Natural killer cell (primary cell): ENCODE measurements at places on chromosomes 13 and 19. TPM values are rescaled to one million over a fixed set of nuclear protein-coding genes. Genes with fewer than 3 reads are reported as not detected.

GRCh38 chr19:14821937-14822336 is 13.0 kb downstream of the OR7A5 start:
- no peaks in the 10 kb centered on the region for H3K36me3 ChIP-seq
- no peak overlapping the region for H3K27ac ChIP-seq
- DNase-seq: no peak

DNA sequence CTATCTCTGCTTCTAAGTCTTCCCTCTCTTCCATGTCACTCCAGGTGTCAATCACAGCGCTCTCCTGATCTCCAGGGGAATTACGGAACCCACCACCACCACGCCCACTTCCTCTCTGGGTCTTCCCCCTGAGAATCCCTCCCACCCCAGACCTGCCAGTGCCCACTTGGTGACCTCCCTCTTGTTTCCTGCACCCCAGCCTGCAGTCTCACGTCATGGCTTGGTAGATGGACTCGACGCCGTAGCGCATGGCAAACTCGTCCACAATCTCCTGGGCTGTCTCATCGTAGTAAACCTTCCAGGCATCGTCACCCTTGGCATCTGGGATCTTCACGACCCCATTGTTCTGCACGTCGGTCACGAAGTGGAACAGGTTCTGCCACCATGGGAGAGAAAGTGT is 47.0 kb downstream of the UNC13A start:
- H3K36me3 ChIP-seq: no peaks in the 10 kb centered on the region
- no peaks in the 10 kb centered on the region for H3K4me1 ChIP-seq
- no peak overlapping the region for H3K27ac ChIP-seq
- DNase-seq: no peak
- no peaks in the 10 kb centered on the region for H3K27me3 ChIP-seq

DNA sequence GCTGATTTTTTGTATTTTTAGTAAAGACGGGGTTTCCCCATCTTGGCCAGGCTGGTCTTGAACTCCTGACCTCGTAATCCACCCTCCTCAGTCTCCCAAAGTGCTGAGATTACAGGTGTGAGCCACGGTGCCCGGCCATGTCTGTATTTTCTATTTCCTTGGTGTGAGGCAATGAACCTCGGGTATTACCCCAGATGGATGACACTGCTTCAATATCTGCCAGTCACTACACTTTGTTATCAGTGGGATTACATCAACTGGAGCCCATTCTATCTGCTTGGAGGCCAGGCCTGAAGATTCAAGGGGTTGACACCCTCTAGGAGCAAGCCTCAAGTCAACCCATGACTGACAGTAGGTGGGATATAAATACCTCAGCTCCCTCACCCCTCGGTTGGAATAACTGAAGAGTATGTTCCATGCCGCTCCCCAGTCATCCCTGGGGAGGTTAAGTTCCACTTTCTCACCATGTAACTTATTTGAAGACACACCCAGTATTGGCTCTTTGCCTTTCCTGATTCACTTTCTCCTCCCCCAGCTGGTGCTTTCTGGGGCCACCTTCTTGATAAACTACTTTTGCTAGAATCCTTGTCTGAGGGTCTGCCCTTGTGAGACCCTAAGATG is 992 bp upstream of the ADGRE1 start:
- no peak overlapping the region for H3K4me3 ChIP-seq
- H3K36me3 ChIP-seq: no peaks in the 10 kb centered on the region
- H3K4me1 ChIP-seq: peaks cover 17% of the 10 kb centered on the region
- DNase-seq: no peak
- H3K27ac ChIP-seq: no peak overlapping the region

DNA sequence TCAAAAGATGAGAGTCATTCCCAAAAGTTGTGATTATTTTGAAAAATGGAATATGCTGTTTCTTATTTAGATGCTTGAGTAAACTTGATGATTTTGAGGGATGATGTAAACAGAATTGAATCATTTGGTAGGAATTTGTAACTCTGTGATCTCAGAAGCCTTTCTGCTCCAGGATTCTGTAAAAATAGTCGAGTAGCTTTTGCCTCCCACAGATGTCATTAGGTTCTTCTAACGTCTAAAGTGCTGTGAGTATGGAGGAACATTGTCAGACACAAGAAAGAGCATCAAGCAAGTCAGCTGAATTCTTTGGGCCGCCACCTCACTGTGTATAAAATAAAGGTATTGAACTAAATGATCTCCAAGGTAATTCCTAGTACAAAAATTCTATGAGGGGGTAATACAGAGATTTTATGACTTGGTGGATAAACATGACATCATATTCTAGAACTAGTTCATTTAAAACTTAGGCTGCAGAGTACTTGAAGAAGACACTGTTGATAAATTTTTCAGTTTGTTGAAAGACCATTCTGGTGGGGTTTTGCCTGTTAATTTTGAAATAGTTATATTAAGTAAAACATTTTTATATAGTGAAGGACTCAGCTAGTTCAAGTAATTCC is 1.4 kb upstream of the GPR183 start:
- H3K27me3 ChIP-seq: no peaks in the 10 kb centered on the region
- H3K36me3 ChIP-seq: peaks cover 13% of the 10 kb centered on the region
- peaks cover 35% of the 10 kb centered on the region for H3K4me1 ChIP-seq
- DNase-seq: no peak
- peak overlapping the region; percentile 69 for H3K27ac ChIP-seq

DNA sequence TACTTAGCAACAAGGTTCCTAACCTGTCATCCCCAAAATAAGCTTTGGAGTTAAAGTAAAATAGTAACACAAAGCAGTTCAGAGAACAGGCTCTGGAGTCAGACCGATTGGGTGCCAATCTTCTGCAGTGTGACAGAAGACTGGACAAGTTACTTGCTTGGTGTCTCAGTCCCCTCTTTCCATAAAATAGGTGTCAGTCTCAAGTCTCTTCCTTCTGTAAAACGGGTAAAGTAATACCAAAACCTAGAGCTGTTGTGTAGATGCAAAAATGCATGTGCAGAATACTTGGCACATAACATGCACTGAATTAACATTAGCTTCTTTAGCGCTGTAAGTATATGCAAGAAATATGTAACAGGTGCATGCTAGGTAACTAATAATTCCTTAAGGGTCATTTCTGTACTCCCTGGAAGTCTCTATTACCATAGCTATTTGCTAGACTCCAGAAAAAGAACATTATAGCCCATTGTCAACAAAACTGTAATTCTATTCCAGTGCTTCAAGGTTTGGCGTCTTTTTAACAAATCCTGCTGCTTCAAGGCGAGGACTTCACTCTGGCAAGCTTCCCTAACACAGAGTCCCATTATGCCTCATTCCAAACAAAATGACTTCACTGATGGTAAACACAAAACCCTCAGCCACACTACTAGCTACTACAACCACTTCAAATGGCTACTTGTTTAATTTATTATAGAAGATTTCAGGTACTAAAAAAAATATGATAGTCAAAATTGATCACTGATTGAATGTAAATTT is 32.8 kb downstream of the ELF1 start:
- peaks cover 2% of the 10 kb centered on the region for H3K36me3 ChIP-seq
- H3K4me3 ChIP-seq: no peak overlapping the region
- peak overlapping the region; percentile 99 for H3K27ac ChIP-seq
- H3K27me3 ChIP-seq: no peaks in the 10 kb centered on the region
- peaks cover 31% of the 10 kb centered on the region for H3K4me1 ChIP-seq
- peak; percentile 31 for DNase-seq

Gene INAFM1
- 10.3 TPM for total RNA-seq

Gene SNAPC2
- total RNA-seq: 32.4 TPM

Gene LIM2
- 5.9 TPM for total RNA-seq

Gene CACNA1A
- total RNA-seq: 0.85 TPM
